ENCODE measurements at places on chromosomes 12 and 14.

GRCh38 chr12:34389378-34390170, 367.3 kb downstream of the ALG10 start:
- DNase-seq: no peak

- DNase-seq: no peak
Measured at GRCh38 chr12:24950231-24950834, 1.4 kb upstream of the BCAT1 start.

- DNase-seq: no peak
Measured at GRCh38 chr12:8553088-8553627, 12.5 kb upstream of the CLEC4E start.

GRCh38 chr14:92514844-92515514, 1.4 kb downstream of the RIN3 start:
- DNase-seq: no peak

GRCh38 chr12:93819050-93819491, 141.9 kb downstream of the CRADD start:
- DNase-seq: no peak

DNA sequence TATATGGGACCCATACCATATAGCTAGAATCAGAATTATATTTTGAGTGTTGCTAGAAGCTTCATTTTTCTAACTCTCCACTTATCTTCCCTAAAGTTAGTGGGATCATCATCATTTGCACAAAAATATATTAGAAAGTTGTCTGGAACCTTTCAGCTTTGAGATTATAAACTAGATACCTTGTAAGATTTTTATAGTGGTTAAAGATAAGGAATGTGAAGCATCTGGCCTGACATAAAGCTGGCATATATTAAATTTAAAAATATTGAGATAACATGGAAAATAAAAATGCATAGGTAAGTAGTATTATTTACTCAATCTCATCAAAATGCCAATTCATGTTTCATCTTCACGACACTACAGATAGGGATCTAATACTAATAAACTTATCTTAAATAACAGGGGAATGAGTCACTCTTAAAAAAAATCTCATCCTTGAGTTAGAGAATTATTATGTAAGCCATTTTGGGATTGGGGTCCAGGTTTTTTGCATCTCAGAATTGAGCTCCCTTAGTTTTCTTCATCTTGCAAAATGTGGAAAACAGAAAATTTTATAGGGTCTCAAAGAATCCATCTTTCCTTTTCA, 318.5 kb downstream of the KCNC2 start:
- DNase-seq: no peak

GRCh38 chr14:89845346-89845745, 109.2 kb downstream of the EFCAB11 start:
- no peak for DNase-seq

GRCh38 chr12:79686171-79686570, 4.6 kb downstream of the PAWR start:
- DNase-seq: peak; percentile 42

DNA sequence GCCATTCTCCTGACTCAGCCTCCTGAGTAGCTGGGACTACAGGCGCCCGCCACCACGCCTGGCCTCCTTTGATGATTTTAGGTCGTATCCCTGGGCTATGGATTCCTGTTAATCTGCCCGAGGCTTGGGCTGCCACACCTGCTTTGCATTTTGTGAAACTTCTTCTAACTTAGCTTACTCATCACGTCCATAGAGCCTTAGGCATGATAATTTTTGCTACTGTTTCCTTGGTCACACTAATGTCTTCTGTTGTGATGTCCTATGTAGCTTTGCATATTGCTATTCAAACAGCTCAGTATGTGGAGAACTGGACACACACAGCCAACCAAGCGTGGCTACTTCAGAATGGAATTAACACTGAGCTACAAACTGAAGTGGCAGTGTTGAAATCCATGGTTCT, 47.5 kb upstream of the DDX11 start:
- no peak for DNase-seq

DNA sequence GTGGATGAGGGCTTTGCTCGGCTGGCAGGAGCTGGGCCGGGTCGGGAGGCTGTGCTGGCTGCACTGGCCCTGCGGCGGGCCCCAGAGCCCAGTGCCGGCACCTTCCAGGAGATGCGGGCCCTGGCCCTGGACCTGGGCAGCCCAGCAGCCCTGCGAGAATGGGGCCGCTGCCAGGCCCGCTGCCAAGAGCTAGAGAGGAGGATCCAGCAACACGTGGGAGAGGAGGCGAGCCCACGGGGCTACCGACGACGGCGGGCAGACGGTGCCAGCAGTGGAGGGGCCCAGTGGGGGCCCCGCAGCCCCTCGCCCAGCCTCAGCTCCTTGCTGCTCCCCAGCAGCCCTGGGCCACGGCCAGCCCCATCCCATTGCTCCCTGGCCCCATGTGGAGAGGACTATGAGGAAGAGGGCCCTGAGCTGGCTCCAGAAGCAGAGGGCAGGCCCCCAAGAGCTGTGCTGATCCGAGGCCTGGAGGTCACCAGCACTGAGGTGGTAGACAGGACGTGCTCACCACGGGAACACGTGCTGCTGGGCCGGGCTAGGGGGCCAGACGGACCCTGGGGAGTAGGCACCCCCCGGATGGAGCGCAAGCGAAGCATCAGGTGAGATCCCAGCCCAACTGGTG, 11.5 kb downstream of the ARHGEF40 start:
- DNase-seq: no peak

DNA sequence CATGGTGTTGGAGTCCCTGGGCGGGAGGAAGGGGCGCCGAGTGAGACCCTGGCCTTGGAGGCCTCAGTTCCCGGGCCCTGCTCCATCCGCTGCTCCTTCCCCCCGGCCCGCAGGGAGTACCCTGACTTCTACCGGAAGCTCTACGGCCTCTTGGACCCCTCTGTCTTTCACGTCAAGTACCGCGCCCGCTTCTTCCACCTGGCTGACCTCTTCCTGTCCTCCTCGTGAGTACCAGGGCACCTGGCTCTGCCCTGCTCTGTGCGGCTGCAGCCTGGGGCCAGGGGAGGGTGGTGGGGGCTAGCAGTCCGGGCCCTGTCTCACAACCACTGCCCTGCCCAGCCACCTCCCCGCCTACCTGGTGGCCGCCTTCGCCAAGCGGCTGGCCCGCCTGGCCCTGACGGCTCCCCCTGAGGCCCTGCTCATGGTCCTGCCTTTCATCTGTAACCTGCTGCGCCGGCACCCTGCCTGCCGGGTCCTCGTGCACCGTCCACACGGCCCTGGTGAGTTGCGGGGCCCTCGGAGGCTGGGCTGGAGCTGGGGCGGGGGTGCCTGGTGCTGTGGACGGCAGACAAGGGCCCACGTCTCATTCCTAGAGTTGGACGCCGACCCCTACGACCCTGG, 7.0 kb downstream of the NOC4L start:
- no peak for DNase-seq

GRCh38 chr14:76957224-76957891, 71.2 kb downstream of the IRF2BPL start:
- no peak for DNase-seq

DNA sequence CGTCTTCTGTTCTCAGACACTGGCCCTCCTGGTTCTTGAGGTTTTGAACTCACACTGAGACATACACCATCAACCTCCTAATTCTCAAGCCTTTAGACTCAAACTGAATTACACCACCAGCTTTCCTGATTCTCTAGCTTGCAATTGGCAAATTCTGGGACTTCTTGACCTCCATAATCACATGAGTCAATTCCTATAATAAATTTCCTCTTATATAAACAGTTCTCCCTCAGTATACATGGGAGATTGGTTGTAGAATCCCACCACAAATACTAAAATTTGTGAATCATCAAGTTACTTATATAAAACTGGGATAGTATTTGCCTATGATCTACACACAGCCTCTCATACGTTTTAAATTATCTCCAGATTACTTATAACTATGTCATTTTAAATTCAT, 162.2 kb downstream of the DIO2 start:
- DNase-seq: no peak

GRCh38 chr14:24311837-24312615, 724 bp downstream of the LTB4R start:
- DNase-seq: no peak

GRCh38 chr14:99395909-99396530, 84.6 kb downstream of the SETD3 start:
- DNase-seq: no peak

- no peak for DNase-seq
Measured at GRCh38 chr12:3535431-3535841, 44.4 kb downstream of the PRMT8 start.

DNA sequence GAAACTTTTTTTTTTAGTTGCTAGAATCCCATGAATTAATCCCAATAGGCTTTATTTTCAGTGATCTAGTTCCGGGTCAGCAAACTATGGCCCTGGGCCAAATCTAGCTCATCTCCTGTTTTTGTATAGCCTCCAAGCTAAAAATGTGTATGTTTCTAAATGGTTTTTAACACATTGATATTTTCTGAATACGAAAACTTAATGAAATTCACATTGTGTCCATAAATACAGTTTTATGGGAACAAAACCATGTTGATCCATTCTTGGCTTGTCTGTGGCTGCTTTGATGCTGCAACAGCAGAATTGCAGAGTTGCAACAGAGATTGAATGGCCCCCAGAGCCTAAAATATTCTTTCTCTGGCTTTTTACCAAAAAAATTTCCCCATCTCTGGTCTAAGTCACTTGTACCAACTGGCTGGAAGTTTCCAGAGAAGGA, 47.5 kb downstream of the ZNF664 start:
- DNase-seq: no peak

DNA sequence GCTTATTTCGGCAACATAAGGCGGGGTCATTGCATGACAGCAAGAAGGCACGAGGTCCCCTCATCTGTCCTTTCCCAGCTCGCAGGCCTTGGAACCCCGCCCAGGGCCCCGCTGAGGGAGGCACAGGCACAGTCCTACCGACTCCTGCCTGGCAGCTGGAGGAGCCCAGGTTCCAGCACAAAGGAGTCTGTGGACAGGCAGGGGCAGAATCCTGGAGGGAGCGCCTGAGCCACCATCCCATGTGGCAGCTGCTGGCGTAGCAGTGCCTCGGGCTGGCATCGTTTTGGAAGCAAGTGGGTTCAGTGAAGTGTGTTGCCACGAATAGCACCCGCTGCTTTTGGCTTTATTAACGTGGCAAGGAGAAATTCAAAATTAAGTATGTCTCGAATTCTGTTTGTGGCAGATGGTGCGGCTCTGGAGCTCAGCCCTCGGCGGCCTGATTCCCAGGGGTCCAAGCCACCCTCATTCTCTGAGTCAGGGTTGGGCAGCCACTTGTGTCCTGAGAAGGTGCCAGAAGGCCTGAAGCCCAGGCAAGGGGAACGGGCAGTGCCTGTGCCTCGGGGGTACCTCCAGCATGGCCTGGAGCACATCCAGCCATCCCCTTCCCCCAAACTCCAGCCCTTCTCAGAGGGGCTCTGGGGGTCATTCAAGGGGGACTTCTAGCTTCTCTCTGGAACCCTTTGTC, 35.9 kb downstream of the SLC8B1 start:
- no peak for DNase-seq

DNA sequence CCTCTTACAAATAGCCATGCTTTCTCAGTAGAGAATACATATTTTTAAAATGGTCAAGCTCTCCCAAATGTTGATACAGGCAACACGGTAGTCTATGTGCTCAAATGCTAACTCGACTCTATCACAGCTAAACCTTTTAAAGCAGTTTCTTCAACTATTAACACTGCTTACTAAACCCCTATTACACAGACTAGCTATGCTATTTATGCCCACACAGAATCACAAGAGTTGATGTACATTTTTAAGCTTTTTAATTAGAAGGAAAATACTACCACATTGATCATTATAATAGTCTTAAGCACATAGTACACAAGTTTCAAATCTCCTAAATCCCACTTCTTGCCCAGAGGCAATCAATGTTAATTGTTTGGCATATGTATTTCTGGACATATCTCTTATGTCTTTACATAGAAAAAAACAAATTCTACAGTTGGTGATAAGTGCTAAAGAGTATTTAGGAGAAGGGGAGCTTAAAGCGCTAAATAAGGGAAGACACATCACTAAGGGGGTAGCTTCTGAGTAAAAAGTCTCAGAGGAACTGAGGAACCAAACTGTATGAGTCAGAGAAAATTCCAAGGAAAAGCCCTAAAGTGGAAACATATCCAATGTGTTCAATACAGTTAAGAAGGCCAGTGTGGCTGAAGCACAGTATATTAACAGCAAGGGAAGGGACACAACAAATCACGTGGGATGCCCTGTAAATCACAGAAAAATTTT, 13.7 kb downstream of the HNRNPC start:
- no peak for DNase-seq

- no peak for DNase-seq
Measured at GRCh38 chr14:104356020-104356737, 217.8 kb downstream of the KIF26A start.

DNA sequence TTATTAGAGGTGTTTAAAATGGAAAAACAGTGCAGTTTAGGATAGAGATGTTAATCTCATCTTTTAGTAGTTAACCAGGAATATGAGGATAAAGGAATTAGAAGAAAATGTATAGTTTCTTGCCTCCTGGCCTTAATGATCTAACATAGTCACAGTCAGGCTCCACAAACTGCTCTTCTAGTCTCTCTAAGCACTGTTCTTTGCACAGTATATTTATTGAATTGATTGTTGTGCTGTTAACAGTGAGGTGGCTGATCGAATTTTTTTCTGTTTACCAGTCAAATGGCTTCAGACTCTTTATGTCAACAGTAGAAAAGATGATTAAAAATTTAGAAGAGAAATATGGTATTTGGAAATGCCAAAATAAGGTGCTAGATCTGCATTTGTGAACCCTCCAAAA, 37.8 kb downstream of the ATF7IP start:
- no peak for DNase-seq

- DNase-seq: no peak
Measured at GRCh38 chr12:112752303-112752702, 39.2 kb upstream of the RPH3A start.

DNA sequence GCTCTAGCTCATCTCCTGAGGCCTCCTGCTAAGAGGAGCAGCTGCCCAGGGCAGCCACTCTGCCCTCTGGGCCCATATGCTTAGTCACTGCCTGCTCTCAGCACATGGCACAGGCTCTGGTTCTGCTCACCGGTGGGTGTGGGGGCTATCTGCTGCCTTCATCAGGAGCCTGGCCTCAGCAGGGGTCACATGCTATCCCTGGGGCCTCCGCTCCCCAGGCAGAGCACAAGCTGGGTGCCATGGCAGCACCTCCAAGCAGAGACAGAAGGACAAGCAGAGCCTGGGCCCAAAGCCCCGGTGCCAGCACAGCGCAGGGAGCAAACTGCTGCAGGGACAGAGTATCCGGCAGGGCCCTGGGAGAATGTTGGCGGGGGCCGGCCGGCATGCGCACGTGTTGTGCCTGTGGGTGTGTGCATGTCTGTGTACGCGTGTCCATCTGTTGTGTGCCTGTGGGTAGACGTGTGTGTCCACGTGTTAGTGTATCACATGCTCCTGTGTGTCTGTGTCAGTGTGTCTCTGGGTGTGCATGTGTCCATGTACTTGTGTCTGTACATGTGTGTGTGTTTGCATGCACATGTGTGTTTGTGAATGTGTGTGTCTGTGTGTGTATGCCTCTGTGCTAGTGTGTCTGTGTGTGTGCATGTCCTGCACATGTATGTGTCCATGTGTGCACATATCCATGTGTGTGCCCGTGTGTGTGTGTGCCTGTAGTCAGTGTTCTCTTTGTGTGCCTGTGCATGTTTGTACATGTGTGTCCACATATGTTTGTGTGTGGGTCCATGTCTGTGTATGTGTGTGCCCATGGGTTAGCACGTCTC, 326.9 kb downstream of the TMEM121 start:
- DNase-seq: no peak

- DNase-seq: no peak
Measured at GRCh38 chr12:53660041-53660440, 15.8 kb downstream of the ATP5MC2 start.

Measured in HT-29 (cell line).